ENCODE measurements at places on chromosomes 16 and 17.

- no peak for DNase-seq
Observed at GRCh38 chr16:85663891-85664321, 24.8 kb downstream of the GINS2 start.

- no peak for DNase-seq
Observed at GRCh38 chr16:85611194-85611443, 2.0 kb upstream of the GSE1 start.

DNA sequence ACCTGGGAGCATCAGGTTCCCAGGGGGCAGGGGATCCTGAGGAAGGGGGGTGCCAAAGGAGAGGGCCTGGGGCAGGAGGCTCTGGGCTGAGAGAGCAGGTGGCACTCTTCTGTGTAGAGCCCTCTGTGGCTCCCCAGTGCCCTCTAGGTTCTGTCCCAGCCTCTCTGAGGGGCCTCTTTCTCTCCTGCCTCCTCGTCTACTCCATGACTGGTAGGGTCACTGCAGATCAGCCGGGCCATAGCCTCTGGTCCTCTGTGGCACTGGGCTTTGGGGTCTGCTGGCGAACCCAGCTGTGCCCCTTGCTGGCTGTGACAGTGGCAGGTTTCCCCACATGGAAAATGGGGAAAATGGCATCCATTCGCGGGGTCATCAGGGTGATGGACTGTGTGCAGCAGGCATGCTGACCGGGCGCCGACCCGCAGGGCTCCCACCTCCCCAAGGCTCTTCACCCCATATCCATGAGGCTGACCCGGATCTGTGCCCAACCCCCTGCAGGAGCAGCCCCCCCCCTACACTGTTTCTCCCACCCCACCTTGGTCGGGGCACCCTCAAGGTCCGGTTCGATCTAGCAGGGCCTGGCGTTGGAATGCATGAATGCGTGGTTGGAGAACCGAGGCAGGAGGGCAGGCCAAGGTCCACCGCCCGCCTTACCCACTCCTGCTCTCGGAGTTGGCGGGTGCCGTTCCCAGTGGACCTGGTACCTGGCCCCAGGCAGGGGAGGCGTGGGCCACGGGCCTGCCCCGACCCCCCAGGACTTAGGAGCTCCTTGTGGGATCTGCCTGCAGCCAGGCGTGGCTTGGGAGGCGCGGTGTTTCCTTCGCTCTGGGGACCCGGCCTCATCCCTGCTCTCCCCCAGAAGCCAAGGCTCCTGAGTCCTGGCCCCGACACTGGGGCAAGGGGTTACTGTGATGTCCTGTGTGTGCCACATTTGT is 6.5 kb downstream of the GLIS2 start:
- no peak for DNase-seq

- DNase-seq: no peak
Observed at GRCh38 chr17:48261297-48261880, 153.8 kb downstream of the SNX11 start.

- peak; percentile 50 for DNase-seq
Observed at GRCh38 chr17:18105595-18105994, 3.0 kb upstream of the MYO15A start.

GRCh38 chr16:19113577-19114358 is at the start of gene ITPRIPL2:
Gene ITPRIPL2, plus strand, starts transcription at chr16:19113964. Its CDS starts 498 bp downstream, at chr16:19114462.
- DNase-seq: peak; percentile 86

Measured in right lobe of liver (tissue), 6 donors.